ENCODE measurements at places on chromosomes 3 and 15.

GRCh38 chr3:62003835-62004234, 369.5 kb downstream of the FEZF2 start:
- DNase-seq = no peak

GRCh38 chr15:54540721-54541120, 562.5 kb downstream of the UNC13C start:
- no peak for DNase-seq

- DNase-seq = no peak
Measured at GRCh38 chr15:58777107-58777506, 6.0 kb downstream of the MINDY2 start.

- no peak for DNase-seq
Measured at GRCh38 chr3:79344876-79345871, 422.6 kb downstream of the ROBO1 start.

- no peak for DNase-seq
Measured at GRCh38 chr3:143100451-143100850, 19.1 kb upstream of the CHST2 start.

DNA sequence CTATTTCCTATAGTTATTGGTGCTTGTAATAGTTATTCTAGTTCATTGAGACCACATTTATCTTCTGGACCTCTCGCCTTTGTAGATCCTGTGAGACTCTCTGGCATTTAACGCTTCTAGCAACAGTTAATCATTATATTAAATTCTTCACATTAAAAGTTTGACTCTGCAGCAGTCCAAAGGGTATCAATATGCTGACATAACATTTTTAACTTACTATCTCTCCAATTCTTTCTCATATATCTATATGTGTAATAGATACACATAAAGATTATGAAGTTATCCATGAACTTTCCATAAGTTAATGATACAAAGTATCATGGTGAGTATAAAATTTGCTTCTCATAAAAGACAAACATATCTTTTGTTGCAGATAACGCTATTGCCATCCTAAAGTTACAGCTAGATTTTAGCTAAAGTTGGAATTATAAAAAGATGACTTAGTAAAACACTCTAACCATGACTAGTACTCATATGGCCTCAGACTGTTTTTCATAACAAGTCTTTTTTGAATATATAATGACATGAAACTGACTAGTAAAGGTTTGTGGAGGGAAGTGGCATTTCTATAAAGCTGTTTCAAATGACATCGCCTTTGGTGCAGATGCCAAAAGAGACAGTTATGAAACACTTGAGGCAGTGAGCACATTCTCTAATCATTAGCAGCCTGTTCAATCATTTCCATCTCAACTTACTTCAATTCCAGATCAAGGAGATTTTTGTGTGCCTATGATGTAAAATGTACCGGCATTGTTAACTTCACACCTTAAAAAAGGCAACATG, 379.3 kb upstream of the CBLB start:
- no peak for DNase-seq

DNA sequence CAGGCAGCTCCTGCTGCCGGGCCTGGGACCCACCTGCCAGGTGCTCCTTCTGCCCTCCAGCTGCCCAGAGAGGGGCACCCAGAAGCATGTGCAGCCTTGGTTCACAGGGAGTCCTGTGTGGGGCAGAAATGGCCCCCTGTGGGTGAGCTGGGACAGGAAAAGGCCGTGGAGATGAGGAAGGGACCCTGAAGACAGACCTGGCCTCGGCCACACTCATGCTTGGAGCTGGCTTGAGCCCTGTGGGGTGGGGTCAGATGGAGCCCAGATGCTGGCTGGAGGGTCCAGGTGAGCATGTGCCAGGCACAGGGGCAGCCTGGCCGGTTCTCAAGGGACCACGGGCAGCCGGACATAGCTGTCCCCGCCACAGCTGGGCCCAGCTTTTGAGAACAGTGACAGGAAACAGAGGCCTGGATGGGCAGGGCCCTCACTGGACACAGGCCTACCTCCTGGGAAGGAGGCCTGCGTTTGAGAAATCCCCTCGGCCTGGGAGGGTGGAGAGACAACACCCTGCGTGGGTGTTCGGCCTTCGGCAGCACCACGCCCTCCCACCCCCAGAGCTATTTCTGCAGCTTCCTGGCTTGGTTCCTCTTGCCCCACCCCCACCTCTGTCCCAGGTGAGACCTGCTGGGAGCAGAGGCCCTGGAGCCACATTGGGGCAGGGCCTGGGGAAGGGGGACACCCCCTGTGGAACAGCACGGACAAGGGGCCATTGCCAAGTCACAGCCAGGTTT, 132.6 kb upstream of the MEF2A start:
- DNase-seq = no peak
